ENCODE measurements at places on chromosomes 4 and X.

- DNase-seq: no peak
Observed at GRCh38 chrX:38008658-38009057, 2.3 kb downstream of the SYTL5 start.

DNA sequence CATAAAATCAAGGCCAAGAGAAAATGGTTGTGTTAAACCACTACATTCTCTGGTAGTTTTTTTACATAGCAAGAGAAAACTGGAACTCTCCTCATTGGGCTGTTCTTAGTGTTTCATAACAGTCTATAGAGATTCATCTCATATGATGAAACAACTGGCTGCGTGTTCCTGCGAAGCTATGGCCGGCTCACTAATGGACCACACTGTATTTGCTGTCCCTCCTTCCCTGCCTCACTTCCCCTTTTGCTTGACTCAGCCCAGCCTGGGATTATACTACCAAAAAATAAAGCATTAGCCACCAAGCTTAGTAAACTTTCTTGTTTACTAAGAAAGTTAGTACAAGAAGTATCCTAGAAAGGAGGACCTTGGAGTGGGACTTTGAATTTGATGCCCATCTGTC lies 31.6 kb upstream of the LSM6 start:
- no peak for DNase-seq

- DNase-seq: no peak
Observed at GRCh38 chr4:89404530-89404929, 96.9 kb upstream of the GPRIN3 start.

DNA sequence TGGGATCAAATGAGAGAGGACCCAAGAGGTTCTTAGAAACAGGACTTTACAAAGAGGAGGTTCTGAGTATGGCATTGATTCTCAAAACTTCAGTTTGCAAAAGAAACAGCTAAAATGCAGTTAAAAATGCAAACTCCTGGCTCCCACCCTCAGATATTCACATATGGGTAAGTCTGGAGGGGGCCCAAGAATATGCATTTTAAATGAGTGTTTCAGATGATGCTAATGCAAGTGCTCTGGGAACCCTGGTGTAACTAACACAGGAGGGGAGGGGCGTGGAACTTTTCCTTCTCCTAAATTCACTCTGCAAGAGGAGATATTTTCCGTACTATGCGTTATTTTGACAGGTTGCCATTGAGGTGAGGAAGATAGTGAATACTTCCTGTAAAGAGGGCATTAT lies 168.2 kb downstream of the TENM3 start:
- no peak for DNase-seq

All from fibroblast of lung (primary cell).